PC-9 (cell line): ENCODE measurements at places on chromosomes 2 and 18. TPM values are rescaled to one million over a fixed set of nuclear protein-coding genes. Genes with fewer than 3 reads are reported as not detected.

- H3K27ac ChIP-seq = no peak overlapping the region
- no peaks in the 10 kb centered on the region for H3K4me1 ChIP-seq
- no peak overlapping the region for H3K4me3 ChIP-seq
Observed at GRCh38 chr2:235773188-235773928, 279.5 kb downstream of the AGAP1 start.

- no peak overlapping the region for H3K27ac ChIP-seq
- no peaks in the 10 kb centered on the region for H3K27me3 ChIP-seq
- no peak for DNase-seq
- peaks cover 19% of the 10 kb centered on the region for H3K4me1 ChIP-seq
- H3K36me3 ChIP-seq = no peaks in the 10 kb centered on the region
Observed at GRCh38 chr18:63157293-63158011, 162.1 kb downstream of the BCL2 start.

DNA sequence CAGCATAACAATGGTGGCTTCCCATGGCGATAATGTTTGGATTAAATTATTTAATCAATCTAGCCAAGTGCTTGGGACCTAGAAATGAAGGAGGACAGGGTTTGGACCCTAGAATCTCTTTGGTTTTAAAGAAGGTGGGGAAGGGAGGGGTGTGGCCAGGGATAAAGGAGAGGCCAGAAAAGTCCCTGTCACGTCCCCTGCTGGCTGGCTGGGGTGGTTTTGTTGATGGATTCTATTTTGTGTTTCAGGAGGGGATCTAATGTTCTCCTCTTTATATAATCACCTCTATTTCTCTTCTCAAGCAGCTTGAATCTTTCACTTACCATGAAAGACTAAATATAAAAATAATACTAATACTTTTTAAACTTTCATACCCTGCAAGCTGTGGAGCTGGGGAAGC is 52.6 kb upstream of the GALR1 start:
- H3K36me3 ChIP-seq = no peaks in the 10 kb centered on the region
- no peak for DNase-seq
- H3K4me3 ChIP-seq = no peak overlapping the region
- no peak overlapping the region for H3K27ac ChIP-seq

MAPK4 gene
- total RNA-seq = not detected in 2 replicates

NYAP2 gene
- total RNA-seq = 0.30 and 0.65 TPM in 2 replicates
